ENCODE measurements at places on chromosomes 5 and 9.

DNA sequence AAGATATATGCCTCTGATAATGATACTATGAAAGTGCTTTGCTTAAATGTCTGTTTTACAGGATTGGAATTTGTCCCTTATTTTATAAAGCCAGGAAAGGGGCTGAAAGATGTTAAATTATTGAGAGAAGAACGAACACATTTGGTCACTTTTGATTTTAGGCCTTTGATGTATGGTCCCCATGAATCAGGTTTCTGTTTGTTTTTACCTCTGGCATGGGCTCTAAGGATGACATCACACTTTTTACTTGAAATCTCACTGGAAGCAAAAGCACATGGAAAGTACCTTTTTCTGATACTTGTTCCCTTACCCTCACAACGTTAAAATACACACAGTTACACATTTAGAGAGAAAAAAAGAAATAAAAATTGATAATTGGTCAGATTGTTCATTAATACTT, 6.9 kb downstream of the OTULIN start:
- DNase-seq, result no peak

GRCh38 chr5:102969641-102970040, 150.3 kb downstream of the GIN1 start:
- DNase-seq, result no peak

- no peak for DNase-seq
Measured at GRCh38 chr5:157926977-157927376, 68.0 kb upstream of the CLINT1 start.

GRCh38 chr9:26483991-26484390, 408.6 kb downstream of the CAAP1 start:
- DNase-seq, result no peak

- no peak for DNase-seq
Measured at GRCh38 chr5:82334856-82335255, 56.7 kb upstream of the RPS23 start.

GRCh38 chr5:82679660-82680059, 397.5 kb downstream of the TMEM167A start:
- no peak for DNase-seq

- DNase-seq, result no peak
Measured at GRCh38 chr9:84955971-84956370, 286.4 kb downstream of the NTRK2 start.

- DNase-seq, result no peak
Measured at GRCh38 chr9:70228118-70228517, 30.7 kb upstream of the SMC5 start.

- DNase-seq, result no peak
Measured at GRCh38 chr9:131113655-131114054, 11.7 kb upstream of the NUP214 start.

All from left hindlimb (tissue), 1 donor.